ENCODE measurements at places on chromosomes 7 and 10.

DNA sequence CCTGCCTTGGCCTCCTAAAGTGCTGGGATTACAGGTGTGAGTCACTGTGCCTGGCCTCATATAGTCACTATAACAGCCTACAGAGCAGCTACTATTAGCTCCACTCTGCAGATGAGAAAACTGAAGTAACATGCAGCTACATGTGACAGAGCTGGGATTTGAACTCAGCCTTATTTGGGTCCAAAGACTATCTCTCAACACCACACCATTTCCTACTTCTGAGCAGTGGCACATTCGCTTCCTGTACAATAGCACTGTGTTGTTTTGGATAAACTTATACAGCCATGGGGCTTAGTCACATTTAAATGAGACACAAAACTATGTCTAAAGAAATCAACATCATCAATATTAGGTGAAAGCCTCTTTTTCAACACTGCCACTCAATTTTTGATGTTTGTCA is 69.8 kb upstream of the DNAJB12 start:
- no peak for DNase-seq

DNA sequence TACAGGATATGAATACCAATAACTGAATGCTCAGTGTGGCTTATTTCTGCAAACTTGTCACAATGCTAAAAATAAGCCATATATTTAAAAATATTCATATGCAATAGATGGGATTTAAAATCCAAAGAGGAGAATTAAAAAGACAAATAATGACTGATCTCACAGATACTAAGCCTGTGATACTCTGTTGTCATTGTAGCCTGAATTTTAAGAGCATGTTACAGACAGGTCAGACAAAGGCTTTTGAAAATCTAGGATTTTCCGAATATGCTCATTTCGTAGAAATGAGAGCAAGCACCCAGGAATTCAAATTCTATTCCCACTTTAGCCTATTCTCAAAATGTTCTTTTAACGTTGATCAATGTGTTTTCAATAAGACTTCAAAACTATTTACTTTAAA is 269.7 kb downstream of the PCDH15 start:
- no peak for DNase-seq

DNA sequence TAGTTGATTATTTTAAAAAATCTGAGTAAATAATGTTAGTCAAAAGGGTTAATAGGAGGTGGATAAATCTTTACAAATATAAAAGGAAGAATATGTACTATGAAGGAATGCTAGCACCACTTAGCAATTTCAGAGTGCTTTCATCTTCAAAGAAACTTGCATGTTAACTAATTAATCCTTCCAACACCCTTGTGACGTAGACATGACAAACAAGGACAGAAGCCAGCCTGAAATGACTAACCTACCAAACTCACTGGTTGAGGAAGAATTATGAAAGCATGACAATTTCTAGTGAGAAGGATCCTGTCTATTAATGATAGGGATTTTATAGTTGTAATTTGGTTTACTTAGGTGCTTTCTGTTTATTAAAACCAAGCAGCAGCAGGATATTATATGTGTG is 468.0 kb upstream of the FZD8 start:
- DNase-seq, result no peak

- DNase-seq, result no peak
These were observed 142.0 kb downstream of the LCOR start for GRCh38 chr10:96973809-96974747.

- peak; percentile 3 for DNase-seq
These were observed 263.4 kb upstream of the PRKCQ start for GRCh38 chr10:6843481-6843881.

DNA sequence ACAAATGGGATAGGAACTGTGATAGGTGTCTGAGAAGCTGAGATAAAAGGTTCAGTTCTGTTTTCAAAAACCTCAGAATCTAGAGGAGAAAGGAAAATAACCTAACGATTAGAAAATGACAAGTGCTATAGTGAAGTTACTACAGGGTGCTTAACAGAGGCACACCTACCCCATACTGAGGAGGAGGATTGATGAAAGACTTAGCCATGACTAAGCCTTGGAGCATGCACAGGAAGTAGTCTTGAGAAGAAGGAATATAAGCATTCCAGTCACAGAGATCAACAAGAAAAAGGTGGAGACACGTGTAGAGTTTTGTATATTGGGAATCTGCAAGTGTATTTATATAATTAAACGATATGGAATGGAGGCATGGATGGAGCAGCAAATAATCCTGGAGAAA is 1225.5 kb upstream of the CELF2 start:
- DNase-seq, result no peak

GRCh38 chr10:36597756-36598320 is 527.6 kb upstream of the ANKRD30A start:
- no peak for DNase-seq

- no peak for DNase-seq
These were observed 52.3 kb upstream of the MYL10 start for GRCh38 chr7:101681170-101682007.

DNA sequence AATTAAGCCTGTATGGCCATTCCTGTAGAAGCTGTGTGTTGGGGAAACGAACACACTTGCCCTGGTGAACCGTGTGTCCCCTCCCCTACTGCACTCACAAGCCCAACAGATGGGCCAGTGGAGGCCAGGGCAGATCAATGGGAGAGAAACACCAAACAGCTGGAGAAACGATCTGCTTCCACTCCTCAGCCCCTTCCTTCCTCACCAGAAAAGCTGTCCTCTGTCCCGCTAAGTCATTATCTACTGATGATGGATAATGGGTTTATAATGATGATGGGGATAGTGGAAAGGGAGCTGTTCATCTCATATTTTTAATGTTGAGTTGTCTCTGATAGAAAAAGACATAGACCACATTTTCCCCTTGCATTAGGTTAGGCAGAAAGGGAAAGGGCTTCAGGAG is 99.7 kb downstream of the ELMO1 start:
- no peak for DNase-seq

DNA sequence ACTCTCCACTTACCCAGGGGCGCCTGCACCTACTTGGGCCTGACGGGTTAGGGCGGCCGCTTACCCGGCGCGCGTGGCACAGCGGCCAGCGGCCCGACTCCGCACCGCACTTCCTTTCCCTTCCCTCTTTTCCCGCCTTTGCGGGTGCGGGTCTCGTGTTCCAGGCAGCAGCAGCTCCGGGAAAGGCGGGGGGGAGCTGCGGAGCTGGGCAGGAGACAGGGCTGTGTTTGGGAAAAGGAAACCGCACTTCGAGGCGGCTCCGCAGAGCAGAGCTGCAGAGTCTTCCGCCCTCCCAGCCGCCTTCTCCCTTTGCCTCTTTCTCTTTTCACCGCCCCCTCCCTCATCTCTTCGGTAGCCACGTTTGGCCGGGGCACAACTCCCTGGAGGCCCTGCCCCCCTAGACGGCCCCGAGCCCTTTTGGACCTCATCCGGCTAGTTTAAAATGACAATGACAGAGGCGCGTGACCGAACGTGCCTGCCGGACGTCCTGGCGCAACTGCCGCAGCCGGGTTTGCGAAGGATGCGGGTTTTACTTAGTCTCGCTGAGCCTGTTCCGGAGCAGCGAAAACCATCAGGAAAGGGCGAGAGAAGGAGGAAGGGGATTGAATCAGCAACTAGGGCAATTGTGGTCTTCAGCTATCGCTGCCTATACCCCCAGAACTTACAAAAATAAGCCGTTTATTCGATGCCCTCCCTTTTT is 7.9 kb upstream of the PAX2 start:
- no peak for DNase-seq

GRCh38 chr7:5390918-5391317 is 32.7 kb downstream of the TNRC18 start:
- no peak for DNase-seq

DNA sequence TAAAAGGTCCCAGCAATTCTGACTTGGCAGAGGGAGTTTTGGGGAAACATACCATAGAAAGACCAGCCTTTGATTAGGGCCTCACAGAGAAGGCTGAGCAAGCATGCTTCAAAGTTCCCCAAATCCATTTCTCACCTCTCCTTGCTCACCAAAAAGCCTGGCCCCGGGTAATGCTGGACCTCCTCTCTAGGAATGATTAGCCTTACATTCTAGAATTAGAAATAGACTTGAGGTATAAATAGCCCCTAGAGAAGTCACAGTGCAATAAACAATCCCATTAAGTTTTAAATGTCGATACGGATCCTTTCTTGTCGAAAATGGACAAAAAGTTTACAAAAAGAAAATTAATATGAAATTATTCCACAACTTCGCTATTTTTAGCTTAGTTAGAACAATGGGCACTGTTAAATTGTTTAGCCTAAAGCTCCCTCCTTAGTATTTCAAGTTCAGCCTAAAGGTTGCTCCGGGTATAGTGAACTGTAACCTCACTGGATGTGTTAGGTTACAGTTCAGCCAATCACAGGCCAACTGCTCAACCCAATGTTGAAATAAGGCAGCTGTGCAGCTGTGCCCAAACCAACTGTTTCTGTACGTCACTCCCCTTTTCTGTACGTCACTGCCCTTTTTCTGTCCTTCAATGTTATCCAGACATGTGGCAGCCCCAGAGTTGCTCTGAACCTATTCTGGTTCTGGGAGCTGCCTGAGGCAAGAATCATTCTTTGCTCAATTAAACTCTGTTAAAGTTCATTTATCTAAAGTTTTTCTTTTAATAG is 7.9 kb upstream of the GSDME start:
- no peak for DNase-seq

DNA sequence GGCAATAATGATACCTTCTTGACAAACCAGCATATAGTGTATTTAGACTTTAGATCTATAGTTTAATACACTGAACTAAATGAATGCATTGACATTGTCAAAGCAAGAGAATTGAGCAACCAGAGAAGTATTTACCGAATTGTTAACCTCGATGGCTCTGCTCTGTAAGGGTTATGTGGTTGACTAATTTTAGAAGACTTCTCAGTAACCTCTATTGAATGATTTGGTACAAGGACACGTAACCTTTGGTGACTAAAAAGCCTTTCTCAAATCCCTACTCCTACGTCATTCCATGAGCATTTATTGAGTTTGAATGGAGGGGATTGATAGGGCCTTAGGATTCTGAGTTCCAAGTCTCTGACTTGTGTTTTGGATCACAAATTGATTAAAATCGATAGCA is 67.6 kb downstream of the MDFIC start:
- DNase-seq, result no peak

GRCh38 chr10:131886237-131886636 is 14.6 kb upstream of the PPP2R2D start:
- DNase-seq, result no peak

GRCh38 chr10:124181656-124182055 is 88.3 kb upstream of the CHST15 start:
- no peak for DNase-seq

- DNase-seq, result no peak
These were observed 35.9 kb upstream of the SEMA3A start for GRCh38 chr7:84230491-84230890.

DNA sequence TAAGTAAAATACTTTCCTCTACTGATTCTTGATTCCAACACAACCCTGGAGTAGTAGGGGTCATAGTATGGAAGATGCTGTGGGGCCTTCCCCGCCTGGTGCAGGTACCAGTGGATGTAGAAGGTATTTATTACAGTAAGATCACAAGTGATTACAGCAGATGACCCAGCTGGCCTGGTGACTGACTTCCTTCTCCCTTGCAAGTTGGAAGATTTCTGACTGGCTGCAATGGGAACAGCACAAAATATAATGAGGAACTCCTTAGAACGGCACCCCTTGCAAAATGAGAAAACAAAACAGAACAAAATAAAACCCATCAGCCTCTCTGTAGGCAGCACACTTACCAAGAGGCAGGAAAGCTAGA is 61.7 kb upstream of the TARP start:
- DNase-seq, result no peak

GRCh38 chr7:127226685-127227374 is 25.9 kb downstream of the GRM8 start:
- no peak for DNase-seq

- no peak for DNase-seq
These were observed at the start of gene AZGP1 for GRCh38 chr7:99975782-99976521. TSS of gene AZGP1 (minus strand) at chr7:99976031. CDS start at chr7:99976020, 11 bp downstream.

DNA sequence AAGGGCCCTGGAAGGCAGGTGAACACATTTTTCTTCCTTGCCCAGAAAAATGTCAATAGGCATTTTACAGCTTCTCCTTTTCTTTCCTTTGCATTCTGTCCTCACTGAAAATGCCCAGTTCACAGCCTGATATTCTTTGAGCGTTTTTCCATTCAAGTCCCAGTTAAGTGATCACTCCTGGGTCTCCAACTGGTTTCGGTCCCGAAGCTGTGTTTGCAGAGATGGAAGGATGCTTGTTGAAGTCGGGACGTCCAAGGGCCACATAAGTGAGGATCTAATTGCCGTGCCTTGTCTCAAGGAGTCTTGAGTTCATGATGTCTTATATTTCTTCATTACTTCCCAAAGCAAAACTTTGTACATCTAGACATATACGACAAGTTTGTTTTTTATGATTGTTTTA is 208.7 kb upstream of the PRKCQ start:
- no peak for DNase-seq

- DNase-seq, result no peak
These were observed 162.5 kb upstream of the CELF2 start for GRCh38 chr10:10855151-10855581.

GRCh38 chr10:118596426-118597124 is 1.1 kb upstream of the PRLHR start:
- DNase-seq, result no peak

DNA sequence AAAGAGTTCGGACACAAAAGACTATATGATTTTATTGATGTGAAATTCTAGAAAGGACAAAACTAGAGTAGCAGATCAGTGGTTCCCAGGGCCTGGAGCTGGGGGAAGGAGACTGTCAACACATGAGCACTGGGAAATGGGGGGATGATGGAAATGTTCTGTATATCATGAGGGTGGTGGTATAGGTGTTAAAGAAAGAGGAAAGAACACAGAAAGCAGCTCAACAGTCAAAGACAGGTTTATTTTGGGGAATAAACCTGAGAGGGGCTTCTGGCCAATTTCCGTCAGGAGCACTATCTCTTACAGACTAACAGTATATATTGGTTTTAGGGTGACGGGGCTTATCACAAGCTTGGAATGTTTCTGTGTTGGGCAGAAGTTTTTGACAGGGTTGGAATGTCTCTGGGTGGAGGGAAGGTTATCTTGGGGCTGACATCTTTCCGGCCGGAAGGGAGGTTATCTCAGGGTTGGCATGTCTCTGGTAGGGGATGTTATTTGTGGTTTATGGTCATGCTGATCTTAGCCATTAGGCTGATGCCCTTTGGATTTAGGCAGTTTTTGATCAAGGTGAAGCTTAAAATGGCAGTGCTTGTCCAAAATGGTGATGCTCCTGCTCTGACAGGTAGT is 254.6 kb upstream of the NRP1 start:
- DNase-seq, result no peak

DNA sequence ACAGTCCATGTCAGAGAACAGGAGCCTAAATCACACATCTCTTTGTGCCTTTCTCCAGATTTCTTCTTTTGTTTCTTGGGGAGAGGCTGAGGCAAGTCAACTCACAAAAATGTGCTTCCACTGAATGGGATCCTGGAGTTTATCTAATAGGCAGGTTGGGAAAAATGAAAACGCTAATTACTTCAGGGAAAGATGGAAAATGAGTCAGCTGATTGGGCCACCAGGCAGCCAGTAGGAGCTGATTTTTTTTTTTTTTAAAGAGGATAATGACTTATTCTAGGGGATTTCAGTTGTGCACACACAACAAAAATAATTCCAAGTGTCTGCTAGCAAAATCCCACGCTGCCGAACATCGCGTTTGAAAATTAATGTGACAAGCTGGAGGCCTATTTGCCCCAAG is 412.8 kb upstream of the ZMIZ1 start:
- DNase-seq, result no peak

- no peak for DNase-seq
These were observed 23.7 kb downstream of the PARP12 start for GRCh38 chr7:140039066-140039465.
